ENCODE measurements at places on chromosomes 11 and 22. TPM values are rescaled to one million over a fixed set of nuclear protein-coding genes. Genes with fewer than 3 reads are reported as not detected.

DNA sequence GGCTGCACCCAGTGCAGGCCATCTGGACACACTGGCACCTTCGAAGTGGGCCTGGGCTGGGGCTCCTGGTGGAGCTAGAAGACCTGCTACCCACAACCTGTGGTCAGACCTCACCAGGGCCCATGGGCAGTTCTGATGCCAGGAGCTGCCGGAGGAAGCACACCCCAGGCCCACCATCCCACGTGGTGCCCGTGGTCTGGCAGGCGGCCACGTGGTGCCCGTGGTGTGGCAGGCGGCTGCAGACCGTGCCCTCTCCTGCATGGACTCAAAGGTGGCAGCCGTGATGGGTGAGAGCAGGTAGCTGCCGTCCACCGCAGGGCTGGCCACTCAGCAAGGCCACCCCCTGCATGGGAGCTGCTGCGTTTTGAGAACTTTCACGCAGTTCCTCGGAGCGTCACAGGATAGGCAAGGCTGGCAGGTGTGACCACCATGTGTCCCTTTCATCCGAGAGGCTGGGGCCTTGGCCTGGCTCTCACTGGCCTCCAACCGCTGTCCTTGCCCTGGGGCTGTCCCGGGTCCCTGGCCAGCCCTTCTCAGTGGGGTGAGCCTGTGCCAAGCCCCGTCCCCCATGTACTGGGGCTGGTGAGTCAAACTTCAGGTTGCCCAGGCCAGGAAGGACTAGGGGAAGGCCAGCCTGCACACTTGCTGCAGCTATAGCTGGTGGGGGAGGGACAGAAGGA, 3.9 kb upstream of the IL17REL start:
- DNase-seq, result peak; percentile 17

DNA sequence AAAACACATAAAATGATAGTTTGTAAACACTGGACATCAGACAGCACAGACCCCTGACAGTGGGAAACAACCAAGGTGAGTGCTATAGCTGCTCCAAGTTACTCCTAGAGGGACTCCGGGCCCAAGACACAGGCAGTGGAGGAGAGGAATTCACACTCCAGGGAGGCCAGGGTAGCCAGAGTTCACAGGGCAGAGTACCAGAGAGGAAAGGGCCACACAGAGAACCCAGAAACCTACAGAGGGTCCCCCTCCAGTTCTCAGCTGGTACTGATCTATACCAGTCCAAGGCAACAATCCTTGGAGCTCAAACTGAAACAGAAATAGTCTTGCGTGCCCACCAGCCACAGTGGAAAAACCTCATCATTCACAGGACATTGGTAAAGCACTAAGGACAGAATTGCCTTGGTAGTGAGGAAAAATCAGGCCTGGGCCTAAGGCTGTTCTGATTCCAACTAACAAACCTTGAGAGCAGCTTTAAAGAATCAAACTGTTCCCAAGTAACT, 7.6 kb downstream of the VPS37C start:
- no peak for DNase-seq

The BIK gene
- total RNA-seq, result not detected

The CRYBB3 gene
- not detected for total RNA-seq

GRCh38 chr22:27729246-27729645, 72.3 kb downstream of the MN1 start:
- DNase-seq, result no peak

The SCGB1D4 gene
- not detected for total RNA-seq

The OVOL1 gene
- total RNA-seq, result not detected

GRCh38 chr11:102709201-102709945, 3.8 kb upstream of the MMP27 start:
- DNase-seq, result no peak

DNA sequence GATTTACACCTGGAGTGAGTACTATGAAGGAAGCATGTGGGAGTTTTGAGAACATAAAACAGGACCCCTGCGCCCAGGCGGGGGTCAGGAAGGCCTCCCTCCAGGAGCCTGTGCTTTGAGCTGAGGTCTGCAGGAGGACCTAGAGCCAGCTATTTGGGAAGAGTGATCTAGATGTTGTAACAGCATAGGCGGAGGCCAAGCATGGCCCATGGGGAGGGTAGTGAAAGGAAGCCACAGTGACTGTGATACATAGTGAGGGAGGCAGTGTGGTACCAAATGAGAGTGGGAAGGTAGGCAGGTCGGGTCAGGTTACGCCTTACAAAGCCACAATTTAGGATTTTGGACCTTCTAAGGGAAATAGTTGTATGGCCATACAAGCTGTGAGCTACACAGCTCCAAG, 147.5 kb downstream of the PARVA start:
- DNase-seq, result peak; percentile 56

- DNase-seq, result no peak
Measured at GRCh38 chr11:123742724-123743120, 1.3 kb upstream of the ZNF202 start.

The RASL10A gene
- 1.2 TPM for total RNA-seq

GRCh38 chr11:97722065-97722464, 1298.7 kb upstream of the CNTN5 start:
- no peak for DNase-seq

The TIGD3 gene
- 0.97 TPM for total RNA-seq

- DNase-seq, result no peak
Measured at GRCh38 chr11:117045956-117046355, 52.3 kb downstream of the SIK3 start.

GRCh38 chr11:73218106-73218829, at the start of gene P2RY2:
Gene P2RY2, plus strand, starts transcription at chr11:73218281. Its CDS starts 15,879 bp downstream, at chr11:73234160.
- DNase-seq, result peak; percentile 92

The RABL2B gene
- total RNA-seq, result 6.7 TPM

DNA sequence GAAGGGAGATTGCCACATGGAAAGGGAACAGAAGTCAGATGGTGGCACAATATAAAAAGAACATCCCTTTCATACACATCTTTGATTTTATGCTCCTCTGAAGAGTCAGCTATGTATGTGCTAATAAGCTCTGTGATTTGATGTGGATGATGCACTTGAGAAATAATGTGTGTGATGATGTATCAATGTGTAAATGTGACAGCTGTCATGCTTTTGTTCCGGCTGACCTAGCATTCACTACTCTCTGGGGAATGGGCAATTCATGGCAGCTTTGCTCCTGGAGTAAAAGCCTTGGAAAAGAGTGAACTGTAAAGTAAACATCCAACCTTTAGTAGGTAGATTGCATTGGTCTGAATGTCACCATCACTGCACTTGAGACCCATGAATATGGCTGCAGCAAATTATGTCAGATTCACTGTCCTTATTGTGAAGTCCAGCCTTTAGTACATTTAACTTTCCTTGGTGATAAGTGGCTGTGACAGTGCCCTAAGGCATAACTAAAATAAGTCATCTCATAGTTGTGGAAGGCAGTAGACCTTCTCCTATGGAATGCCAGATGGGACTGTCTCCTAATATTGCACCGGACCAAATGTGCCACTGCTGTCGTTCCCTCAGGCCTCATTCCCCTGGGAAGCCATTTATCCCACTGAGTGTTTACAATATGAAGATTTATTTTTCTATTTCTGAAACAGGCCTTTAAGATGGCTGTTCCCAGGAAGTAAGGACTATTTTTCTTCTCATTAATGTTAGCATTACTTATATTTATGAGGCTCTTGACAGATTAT, 178.2 kb upstream of the CCDC90B start:
- no peak for DNase-seq

DNA sequence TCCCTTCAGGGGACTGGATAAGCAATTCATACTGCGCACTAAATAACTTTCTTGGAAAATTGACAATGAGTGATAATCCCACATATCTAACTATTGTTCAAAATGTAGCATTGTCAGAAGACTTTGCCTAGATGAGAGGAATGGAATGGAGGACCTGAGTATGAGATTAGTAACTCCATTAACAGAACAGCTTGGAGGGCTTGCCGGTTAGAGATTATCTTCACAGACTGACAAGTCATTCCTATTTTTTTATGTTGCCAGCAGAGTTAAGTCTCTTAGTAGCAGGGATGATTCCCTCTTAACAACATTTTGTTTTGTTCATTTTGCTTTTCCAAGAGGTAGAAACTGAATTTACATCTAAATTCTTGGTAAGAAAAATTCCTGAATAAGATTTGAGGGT, 7.1 kb upstream of the BACE1-AS start:
- DNase-seq, result no peak

DNA sequence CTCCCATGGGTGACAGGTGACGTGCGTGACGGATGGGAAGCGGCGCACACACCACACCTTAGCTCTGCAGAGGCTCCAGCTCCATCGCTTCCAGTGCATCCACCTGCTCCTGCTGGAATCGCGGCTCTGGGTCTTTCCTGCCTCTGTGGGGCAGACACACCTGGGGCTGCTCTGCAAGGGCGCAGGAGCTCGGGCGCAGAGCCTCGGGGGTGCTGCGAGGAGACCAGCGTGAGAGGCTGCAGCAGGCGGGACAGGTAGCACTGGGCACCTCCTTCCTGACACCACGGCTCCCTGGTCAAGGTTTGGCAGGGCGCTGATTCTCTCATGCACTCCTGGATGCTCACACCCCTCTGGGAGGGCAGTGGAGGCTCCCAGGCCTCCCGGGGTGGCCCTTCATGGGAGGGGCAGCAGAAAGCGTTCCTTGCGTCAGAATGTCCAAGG, 1494.3 kb downstream of the BRD1 start:
- DNase-seq, result no peak

DNA sequence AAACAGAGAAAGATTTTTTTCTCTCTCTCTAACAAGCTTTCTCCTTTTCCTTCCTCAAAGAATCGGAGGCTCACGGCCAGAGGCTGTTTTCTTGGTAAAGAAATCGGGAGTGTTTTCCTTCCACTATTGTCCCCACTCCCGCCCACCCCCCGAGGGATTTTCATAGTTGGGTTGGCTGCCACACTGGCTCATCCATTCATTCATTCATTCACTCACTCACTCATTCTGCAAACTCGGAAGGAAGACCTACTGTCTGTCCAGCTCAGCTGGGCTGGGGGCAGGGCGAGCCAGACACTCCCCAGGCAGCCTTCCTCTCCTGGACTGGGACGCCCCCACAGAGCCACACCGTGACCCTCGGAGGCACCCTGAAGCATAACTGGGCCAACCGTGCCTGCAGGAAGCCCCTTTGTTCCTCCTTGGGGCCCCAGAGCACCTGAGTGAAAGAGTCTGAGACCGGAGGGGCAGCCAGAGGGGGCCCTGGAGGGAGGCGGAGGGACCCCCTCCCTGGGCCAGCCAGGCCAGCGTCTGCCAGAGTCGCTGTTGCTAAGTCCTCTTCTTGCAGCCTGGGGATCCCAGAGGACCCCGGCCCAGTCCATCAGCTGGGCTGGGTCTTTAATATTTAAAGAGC, 17.0 kb downstream of the CDKN1C start:
- DNase-seq, result no peak

DNA sequence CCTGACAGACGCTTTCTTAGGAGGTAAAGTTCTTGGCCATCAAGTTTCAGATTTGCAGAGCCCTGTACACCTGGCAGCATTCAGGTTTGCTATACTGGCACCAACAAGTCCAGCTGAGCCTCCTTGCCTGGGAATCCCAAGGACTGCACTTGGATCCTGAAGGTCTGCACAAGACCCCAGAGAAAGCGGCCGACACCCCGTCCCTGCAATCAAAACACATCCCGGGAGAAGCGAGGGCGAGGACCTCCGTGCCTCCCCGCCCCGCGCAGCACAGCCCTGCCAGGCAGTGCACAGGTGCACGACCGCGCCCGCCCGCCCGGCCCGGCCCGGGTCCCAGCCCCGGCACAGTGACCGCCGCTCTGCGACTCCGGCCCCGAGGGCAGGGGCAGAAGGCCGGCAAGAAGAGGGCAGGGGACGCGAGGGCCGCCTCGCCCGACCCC, 559 bp downstream of the MRTFA start:
- DNase-seq, result no peak

DNA sequence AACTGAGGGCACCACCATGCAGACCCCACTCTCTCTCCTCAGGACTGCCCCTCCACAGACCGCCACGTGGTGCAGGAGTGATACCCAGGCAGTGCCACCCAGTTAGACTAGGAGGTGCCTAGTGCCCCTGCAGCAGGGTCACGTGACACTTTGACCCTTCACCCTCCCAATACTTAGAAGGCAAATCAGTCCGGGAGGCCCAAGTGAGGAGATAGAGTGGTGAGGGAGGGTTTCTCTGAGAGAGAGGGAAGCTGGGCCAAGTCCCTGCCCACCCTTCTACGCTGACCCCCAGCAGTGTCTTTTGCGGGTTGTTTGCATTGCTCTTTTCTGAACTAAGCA, 84.6 kb downstream of the BUD13 start:
- no peak for DNase-seq

GRCh38 chr11:134624166-134624920, 212.3 kb upstream of the B3GAT1 start:
- DNase-seq, result no peak

DNA sequence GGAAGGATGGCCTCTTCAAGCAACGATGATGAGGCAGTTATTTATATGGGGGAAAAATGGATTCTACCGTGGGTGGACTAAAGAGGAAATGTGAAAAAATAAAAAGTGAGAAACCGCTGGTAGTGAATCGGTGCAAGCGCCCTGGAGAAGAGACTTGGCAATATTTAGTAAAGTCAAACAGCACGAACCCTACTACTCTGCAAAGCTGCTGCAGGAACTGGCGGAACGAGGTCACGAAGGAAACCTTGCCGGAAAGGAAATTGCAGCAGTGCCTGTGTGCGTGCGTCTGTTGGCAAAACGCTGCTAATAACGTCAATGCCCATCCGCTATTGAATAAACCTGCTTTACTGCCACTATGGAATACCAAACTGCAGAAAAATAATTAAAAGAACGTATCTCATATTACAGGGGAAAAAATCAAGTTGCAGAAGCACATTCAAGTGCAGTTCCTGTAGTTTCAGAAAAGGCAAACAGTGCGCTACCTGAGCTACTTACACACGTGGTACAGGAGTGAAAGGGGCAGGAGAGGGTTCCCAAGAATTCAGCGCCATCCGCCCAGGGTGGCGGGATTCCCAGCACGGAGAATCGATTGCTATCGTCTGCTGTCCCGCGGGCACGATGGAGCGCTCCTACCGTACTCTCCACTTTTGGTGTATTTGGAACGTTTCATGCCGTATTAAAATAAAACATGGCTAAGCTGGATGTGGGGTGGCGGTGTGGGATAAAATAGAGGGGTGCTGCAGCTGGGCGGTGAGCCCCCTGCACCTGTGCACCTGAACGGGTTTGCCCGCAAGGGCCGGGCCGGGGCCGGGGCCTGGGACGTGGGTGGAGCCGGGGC, 585 bp upstream of the NADSYN1 start:
- no peak for DNase-seq

DNA sequence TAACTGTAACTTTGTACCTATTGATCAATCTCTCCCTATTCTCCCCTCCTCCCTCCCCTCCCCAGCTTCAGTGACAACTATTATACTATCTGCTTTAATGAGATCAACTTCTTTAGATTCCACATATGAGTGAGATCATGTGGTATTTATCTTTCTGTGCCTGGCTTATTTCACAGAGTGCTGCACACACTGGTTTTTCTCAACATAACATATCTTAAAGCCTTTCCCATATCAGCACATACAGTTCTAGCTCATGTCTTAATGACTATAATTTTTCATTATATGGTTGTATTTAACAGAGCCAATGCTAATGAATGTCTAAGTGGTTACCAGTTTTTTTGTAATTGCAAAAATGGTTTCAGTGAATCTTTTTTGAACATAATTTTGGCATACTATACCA, 340.3 kb upstream of the DDI1 start:
- no peak for DNase-seq

All from left ventricle myocardium superior (tissue), 1 donor.